Activated CD4-positive, alpha-beta T cell treated with anti-CD3 and anti-CD28 coated beads, Interleukin-2, amount 50 U/mL, for 1 hour (primary cell): ENCODE measurements at places on chromosomes 3 and 15.

DNA sequence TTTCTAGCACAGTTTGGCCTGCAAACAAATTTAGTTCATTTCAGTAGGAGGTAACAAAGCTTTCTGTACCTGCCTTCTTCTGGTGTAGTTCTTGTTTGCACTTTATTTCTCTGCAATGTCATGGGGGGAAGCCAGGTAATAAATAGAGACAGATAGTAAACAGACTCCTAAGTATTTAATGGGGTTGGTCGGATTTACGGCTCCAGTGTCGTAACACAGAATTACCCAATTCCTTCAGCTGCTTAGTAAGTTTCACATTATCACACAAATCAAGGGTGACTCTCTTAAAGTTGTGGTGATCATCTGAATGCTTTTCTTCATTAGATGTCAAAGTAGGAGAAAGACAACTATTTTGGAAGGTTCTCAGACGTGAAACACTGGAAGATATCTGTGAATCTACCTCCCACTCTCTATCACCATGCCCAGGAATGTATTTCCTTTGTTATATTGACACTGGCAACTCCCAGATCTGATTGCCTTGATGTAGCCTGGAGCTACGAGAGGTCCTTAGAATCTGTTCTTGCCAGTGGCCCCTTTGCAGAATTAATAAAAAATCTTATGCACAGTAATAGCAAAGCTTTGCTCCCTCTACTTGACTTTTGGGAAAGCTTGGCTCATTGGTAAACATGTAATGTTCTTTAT is 25.0 kb upstream of the TMC3 start:
- no peak for DNase-seq

- no peak for DNase-seq
Observed at GRCh38 chr15:64740311-64741170, 34.8 kb downstream of the RBPMS2 start.

DNA sequence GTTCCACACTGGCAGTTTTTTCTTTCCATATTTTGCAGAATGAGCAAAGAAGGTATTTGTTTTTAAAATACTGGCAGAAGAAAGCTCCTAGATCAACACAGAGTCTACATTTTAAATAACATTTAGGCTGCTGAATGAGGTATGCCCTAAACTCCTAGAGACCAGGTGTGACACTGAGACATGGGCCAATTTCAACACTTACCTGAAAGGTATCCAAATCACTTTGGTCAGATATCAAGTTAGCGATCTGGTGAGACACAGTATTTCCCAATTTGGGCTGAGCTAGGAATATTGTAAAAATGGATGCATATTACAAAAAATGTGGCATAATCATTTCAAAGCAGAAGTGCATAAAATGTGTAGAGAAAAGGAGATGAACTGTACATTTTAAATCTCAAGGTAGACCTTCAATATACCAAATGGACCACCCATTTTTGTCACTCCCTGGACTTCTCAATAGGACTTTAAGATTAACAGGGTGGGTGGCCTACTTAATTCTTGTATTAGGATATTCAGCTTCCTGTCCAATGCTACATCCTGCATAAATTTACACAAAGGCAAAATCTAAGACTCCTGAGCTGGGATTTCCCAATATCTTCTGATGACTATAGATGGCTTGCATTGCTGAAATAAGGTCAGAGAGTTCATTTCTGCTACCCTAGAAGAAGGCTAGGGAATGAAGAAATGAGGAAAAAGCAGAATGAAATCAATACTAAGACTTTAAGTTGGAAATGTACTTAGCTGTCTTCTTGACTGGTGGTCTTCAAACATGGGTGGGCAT is 487.8 kb downstream of the FOXP1 start:
- no peak for DNase-seq

DNA sequence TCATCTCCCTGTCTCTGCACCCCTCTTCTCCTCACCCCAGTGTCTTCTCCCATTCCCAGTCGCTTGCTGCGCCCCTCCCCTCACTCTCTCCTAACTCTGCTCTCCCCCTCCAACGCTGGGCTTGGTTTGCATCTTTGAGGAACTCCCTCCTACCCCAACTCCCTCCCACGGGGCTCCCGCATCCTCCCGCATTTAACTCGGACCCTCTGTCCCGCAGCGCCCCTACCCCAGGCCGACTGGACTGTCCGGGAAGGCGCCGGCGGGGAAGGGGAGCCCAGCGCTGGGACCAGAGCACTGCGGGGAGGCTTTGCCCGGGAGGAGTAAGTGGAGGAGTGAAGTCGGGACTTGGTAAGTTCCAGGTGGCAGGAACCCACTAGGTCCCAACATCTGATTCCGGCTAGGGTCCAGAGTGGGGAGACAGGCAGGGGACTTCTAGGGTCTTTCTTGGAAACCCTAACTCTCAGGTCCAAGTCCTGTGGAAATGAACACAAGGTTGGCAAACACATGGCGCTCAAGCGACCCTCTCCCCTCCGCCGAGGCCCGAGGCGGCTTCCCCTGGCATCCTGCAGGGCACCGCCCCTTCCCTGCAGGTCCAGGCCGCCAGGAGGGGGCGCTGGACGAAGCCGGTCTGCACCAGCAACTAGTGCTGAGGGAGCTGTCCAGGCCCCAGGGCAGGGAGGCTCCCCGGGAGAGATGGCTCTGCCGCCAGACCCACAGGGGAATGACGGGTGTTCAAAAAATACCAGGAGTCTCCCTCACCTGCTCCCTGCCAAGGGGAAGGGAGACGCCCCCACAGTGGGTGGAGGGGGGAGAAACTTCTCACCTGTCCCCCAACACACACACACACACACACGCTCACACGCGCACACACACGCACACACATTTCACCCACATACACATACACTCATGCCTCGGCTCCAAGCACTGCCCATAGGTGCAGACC is 53.2 kb downstream of the LHFPL4 start:
- DNase-seq = peak; percentile 58

GRCh38 chr3:66298591-66298990 is 77.8 kb downstream of the SLC25A26 start:
- no peak for DNase-seq

DNA sequence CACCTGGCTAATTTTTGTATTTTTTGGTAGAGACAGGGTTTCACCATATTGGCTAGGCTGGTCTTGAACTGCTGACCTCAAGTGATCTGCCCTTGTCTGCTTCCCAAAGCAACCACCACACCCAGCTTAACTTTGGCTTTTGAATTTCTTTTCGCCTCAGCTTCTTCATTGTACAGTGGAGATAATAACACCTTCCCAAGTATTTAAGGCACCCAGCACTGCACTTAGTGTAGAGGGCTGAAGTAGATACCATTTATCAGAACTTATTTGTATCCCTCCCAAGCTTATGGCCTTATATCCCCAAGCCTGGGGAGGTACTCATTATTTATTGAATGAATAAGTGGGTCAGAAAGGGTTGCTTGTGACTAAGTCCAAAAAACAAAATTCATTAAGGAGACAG is 2.3 kb downstream of the SQOR start:
- no peak for DNase-seq

DNA sequence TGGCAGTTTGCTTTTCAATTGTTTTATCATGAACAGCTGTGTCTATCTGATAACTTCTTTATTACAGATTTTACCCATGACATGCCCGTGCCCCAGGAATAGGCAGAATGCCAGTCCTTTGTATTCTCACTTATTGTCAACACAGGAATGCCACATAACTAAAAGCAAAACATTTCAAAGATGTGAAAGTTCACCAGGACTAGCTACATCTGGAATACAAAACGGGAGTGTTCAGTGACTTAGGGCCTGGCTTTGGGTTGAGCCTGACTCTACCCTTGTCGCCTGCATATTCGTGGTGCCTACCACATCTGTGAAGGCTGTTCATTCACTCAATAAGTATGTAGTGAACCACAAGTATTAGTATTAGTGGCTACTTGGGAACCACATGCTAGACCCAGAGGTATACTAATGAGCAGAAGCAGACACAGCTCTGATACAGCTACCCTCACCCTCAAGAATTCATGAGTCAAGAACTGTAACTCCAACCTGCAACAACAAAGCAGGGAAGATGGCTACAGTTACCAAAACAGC is 2.9 kb downstream of the TNFSF10 start:
- DNase-seq = no peak

DNA sequence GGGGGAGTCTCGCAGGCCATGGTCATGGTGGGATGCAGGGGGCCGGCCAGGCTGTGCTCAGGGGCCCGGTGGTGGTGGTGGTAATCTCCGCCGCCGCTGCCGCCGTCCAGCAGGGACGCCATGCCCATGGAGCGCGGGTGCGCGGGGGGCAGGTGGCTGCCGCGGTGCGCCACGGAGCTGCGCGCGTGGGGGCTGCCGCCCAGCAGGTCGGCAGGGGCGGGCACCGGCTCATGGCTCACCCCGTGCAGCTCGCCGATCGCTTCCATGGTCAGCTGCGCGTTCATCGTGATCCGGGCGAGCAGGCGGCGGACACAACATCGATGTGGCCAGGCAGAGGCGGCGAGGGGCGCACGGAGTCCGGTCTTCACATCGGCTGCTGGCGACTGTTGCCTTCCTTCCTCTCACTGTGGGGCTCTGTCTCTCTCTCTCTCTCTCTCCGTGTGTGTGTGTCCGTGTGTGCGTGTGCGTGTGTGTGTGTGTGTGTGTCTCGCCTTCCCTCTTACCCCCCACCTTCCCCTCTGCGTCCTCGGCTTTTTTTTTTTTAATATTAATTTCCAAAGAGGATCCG is 451 bp downstream of the ONECUT1 start:
- DNase-seq = no peak

DNA sequence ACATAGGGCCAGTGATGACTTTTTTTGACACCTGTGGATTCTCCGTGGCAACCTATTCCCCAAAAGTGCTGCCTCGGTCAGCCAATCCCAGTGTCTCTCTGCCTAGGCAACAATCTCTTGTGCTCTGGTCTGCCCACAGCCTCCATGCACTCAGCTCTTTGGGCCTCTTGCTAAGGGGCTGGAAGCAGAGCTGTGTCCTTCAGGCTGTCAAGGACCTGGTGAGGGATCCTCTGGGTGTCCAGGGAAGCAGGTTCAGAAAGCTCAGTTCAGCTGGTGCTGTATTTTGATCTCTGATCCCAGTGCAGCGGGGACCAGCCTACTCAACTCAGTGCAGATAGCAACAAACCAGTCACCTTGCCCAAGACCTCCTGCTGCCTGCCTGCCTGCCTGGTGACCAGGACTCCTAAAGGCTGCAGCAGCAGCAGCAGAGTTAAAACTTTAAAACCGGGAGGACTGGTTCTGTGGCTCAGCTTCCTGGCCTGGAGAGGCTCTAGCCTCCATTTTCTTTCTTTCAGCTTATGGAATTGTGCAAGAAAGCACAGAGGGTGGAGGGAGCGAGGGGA is 6.2 kb downstream of the PAK6 start:
- no peak for DNase-seq

DNA sequence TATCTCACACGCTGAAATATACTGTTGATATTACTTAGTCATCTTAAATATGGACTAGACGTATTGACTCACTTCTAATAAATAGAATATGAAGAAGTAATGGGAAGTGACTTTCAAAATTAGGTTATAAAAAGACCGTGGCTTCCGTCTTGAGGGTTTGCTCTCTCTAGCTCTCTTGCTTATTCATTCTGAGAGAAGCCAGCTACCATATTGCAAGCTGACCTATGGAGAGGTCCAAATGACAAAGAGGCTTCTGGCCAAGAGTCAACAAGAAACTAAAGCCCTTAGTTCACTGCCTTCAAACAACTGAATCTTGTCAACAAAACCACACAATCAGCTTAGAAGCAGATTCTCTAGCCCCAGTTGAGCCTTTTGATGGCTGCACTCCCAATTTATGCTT is 46.1 kb downstream of the SLC9C1 start:
- no peak for DNase-seq

GRCh38 chr3:10196389-10197052 is 31.8 kb downstream of the IRAK2 start:
- no peak for DNase-seq

- no peak for DNase-seq
Observed at GRCh38 chr3:13353936-13354542, 66.1 kb downstream of the NUP210 start.

DNA sequence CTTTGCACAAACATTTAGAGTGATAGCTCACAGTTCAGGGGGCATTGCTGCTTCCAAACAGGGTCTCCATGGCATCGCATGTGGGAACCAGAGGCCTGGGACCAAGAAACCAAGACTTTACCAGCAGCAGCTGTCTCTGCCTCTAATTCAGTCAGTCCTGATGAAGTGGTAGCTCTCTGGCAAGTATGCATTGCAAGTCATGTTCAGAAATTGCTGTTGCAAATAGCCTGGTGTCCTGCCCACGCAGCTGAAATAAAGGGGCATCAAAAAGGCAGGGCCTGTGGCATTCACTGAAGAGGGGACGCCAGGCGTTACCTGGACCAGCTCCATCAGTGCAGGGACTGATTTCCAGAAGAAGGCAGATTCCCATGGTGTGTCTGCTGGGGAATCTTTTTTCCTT is 121.3 kb downstream of the CD47 start:
- no peak for DNase-seq

- no peak for DNase-seq
Observed at GRCh38 chr15:97566961-97567360, 393.5 kb upstream of the ARRDC4 start.

DNA sequence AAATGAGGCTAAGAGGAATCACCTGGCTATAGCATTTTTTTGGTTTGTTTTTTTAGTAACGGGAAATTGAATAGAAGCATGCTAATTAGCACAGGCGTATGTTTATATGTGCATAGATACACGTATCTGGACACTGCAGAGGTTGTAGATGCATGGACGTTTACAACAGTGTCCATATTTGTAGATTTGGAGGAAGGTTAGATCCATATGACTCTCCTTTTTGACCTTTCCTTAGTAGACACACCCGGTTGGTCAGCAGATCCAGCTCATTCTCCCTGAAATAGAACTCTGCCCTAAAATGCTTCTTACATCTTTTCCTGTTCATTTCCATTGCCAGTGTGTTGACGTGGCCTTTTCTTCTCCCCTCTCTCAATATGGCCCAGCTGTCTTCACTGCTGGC is 60.1 kb downstream of the SLCO3A1 start:
- DNase-seq = no peak
